ENCODE measurements at places on chromosomes 11 and 22. TPM values are rescaled to one million over a fixed set of nuclear protein-coding genes. Genes with fewer than 3 reads are reported as not detected.

GRCh38 chr11:32154275-32154674 is 63.4 kb downstream of the RCN1 start:
- DNase-seq = no peak

GRCh38 chr11:95725196-95725595 is 64.4 kb downstream of the FAM76B start:
- no peak for DNase-seq

FGF3 gene
- not detected for total RNA-seq

GRCh38 chr11:101511065-101511464 is 72.7 kb downstream of the TRPC6 start:
- DNase-seq = no peak

All from body of pancreas (tissue), 4 donors.